ENCODE measurements at places on chromosomes 6 and 20.

DNA sequence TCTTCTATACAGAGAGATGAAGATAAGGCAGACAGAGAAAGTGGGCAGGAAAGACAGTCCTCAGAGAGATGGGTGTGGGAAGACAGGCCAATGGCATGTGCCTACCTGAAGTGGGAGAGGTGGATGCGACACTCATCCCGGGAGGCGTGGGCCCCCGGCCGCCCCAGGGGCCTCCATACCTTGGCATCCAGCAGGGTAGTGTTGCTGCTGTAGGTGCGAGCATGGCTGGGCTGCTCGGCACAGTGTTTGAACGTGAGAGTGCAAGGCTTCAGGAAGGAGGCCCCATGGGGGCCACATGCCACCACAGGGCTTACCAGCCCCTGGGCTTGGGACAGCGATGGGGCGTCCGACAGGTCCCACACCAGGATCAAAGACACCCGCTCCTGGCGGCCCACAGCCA lies 5.2 kb downstream of the UNC5CL start:
- no peak for DNase-seq

DNA sequence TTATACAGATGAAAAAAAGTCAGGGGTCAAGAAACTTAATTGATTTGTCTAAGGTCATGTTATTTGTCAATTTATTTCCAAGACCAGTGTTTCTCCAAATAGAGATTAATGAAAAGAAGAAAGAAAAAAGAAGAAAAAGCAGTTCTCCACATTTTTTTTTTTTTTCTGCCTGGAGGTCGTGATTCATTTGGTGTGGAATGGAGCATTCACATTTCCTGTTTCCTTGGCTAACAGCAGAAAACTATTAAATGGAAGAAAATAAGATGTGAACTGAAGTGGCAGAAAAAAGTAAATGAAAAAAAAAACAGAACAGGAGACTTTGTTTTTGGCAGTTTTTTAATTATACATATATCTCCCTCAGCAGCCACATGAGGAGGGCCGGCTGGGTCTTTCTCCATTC lies 470.8 kb upstream of the ZNF337 start:
- DNase-seq = no peak

DNA sequence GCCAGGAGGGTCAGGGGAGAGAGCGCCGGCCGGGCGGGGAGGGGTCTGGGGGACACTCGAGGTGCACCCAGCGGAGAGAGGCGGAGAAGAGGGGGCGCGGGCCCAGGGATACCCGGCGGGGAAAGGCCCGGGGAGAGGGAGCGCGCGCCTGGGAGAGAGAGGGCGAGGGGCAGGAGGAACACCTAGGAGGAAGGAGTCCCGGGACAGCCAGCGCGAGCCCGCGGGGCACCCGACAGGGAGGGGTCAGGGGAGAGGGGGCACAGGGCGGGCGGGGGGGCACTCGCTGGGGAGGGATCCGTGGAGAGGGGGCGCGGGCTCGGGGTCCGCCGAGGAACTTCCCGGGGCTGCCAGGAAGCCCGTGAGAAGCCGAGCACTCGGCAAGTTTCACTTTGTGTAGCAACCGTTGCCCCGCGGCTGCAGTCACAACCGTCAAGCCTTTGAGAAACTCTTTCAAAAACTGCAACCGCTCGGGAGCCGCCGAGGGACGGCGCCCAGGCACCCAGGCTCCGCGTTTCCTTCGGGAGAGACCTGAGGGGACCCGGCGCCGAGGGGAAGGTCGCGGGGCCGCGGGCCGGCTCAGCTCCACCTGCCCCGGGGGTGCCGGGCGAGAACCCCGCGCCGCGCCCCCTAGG lies 471 bp downstream of the EZR start:
- peak; percentile 79 for DNase-seq

DNA sequence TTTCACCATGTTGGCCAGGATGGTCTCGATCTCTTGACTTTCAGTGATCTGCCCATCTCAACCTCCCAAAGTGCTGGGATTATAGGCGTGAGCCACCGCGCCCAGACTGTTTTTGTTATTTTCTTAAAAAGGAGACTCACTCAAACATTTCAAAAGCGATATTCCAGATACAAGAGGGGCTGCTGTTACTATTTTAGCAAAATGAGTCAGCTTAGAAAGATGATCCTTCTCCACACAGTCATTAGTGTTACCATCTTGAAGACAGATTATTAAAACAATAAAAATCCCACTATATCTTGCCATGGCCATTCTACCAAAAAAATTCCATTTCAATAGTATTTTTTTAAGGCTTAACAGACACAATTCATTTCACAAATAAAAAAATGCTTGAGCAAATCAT lies 102.8 kb downstream of the PREP start:
- DNase-seq = no peak

- no peak for DNase-seq
Observed at GRCh38 chr6:109071125-109071917, 23.3 kb downstream of the SESN1 start.

GRCh38 chr6:113619077-113619476 lies 238.1 kb upstream of the MARCKS start:
- DNase-seq = no peak

GRCh38 chr6:38528196-38528965 lies 111.3 kb downstream of the BTBD9 start:
- DNase-seq = no peak
